Activated T-helper 17 cell treated with anti-CD3 and anti-CD28 coated beads, Interleukin-2, amount 50 U/mL, for 72 hours (primary cell): ENCODE measurements at places on chromosomes 1 and 21.

GRCh38 chr1:50615036-50615750 lies 191.9 kb upstream of the DMRTA2 start:
- H3K36me3 ChIP-seq = no peaks in the 10 kb centered on the region
- no peak overlapping the region for H3K27ac ChIP-seq
- no peak for ATAC-seq
- H3K4me3 ChIP-seq = no peak overlapping the region
- H3K4me1 ChIP-seq = no peaks in the 10 kb centered on the region
- H3K27me3 ChIP-seq = no peaks in the 10 kb centered on the region

- peaks cover 48% of the 10 kb centered on the region for H3K27me3 ChIP-seq
- H3K36me3 ChIP-seq = no peaks in the 10 kb centered on the region
- no peak overlapping the region for H3K4me3 ChIP-seq
- no peak overlapping the region for H3K27ac ChIP-seq
- H3K4me1 ChIP-seq = no peaks in the 10 kb centered on the region
Measured at GRCh38 chr1:4657960-4658541, 3.6 kb downstream of the AJAP1 start.

DNA sequence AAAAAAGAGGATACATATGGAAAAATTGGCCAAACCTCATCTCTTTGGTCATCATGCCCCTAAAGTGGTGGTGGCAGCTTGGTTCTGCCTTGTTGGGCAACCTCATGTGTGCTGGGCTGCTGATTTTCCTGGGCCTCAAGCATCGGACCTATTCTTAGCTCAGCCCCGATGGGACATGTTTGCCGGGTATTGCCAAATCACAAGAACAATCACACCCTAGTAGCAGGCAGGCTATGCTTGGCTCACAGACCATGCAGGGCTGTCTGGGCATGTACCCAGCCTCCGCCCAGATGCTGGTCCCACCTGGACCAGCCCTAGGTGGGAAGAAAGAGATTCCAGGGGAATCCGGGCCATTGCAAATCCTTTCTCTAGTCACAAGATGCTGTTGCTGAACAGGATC lies 189.4 kb upstream of the FGGY start:
- no peaks in the 10 kb centered on the region for H3K36me3 ChIP-seq
- H3K27me3 ChIP-seq = no peaks in the 10 kb centered on the region
- no peak overlapping the region for H3K4me3 ChIP-seq
- no peak overlapping the region for H3K27ac ChIP-seq
- H3K4me1 ChIP-seq = no peaks in the 10 kb centered on the region
- ATAC-seq = no peak

DNA sequence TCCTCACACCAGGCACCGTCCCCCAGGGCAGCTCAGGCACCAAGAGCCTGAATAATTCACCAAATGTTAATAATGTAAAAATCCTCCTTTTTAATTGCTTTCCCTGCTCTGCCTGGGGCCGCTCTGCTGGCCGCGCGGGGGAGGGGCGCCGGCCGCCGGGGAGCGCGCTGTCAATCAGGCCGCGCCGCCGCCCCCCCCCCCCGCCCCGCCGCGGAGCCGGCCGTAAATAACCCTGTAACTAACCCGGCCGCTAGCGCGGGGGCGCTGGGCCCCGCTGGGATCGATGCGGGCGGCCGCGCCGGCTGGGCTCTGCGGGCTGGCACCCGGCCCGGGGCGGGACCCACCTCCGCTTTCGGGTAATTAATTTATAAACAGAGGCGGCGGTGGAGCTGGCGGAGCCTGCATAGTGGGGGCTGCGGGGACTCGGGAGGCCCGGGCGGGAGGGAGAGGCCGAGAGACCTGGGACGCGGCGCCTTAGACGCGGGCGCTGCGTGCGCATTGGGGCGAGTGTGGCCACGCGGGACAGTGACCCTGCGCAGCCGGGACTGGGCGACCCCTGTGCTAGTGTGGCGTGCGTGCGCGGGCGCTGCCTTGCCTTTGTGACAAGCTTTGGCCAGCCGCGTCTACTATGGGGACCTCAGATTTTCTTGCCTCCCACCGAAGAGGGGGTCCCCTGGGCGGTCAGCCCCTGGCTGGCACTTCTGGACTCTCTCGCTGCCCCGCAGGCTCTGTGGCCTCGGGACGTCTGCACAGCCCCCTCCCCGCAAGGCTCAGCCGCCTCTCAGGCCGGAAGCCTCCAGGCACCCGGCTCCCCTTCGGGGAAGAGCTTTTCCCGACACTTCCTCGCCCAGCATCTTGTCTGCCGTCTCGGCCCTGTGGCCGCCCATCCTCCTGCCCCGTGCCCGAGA lies 16.6 kb downstream of the SAMD11 start:
- peak overlapping the region; percentile 68 for H3K4me3 ChIP-seq
- H3K4me1 ChIP-seq = no peaks in the 10 kb centered on the region
- H3K27ac ChIP-seq = no peak overlapping the region

- no peaks in the 10 kb centered on the region for H3K27me3 ChIP-seq
- no peaks in the 10 kb centered on the region for H3K36me3 ChIP-seq
- no peak for ATAC-seq
- no peak overlapping the region for H3K27ac ChIP-seq
Measured at GRCh38 chr1:245599371-245600174, 444.8 kb downstream of the KIF26B start.

- no peak for ATAC-seq
- H3K27ac ChIP-seq = no peak overlapping the region
- no peaks in the 10 kb centered on the region for H3K4me1 ChIP-seq
- no peaks in the 10 kb centered on the region for H3K27me3 ChIP-seq
Measured at GRCh38 chr1:179786815-179787685, 44.0 kb downstream of the FAM163A start.

DNA sequence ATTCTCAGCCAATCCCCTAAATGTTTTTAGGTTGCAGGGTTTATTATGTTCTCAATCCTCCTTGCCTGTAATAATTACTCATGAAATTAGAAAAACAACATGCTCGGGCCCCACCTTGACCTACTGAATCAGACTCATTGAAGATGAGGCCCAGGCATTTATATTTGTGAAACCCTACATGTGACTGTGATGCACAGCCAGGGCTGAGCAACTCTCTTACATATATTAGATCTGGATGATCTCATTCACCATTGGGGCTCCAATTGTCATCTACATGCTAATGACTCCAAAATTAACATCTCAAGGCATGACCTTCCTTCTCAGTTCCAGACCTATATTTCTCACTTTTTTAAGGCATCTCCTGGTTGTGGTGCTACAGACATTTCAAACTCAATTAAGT lies 103.3 kb downstream of the WDR3 start:
- H3K4me1 ChIP-seq = no peaks in the 10 kb centered on the region
- peaks cover 19% of the 10 kb centered on the region for H3K27me3 ChIP-seq
- no peak overlapping the region for H3K4me3 ChIP-seq
- ATAC-seq = no peak
- no peak overlapping the region for H3K27ac ChIP-seq

DNA sequence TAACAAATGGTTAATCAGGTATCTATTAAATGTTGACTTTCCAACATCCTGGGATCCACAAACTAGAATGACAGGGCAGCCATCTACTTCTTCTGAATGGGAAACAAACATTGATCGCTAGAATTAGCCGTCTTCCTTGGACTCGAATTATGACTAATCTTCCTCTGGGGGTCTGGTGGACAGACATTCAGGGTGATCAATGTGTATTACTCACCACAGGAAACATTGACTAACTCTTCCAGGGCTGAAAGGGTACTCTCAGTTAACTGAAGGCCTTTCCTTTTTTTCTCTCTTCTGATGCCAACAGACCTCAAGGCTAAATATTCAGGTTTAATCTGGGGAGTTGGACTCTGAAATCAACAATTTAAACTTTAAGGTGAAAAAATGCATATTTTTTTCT lies 9.5 kb downstream of the NOL9 start:
- ATAC-seq = peak; percentile 92
- H3K4me1 ChIP-seq = peaks cover 29% of the 10 kb centered on the region
- peak overlapping the region; percentile 59 for H3K27ac ChIP-seq
- no peaks in the 10 kb centered on the region for H3K27me3 ChIP-seq

GRCh38 chr1:56508523-56508983 lies 70.8 kb downstream of the PLPP3 start:
- ATAC-seq = no peak
- H3K27ac ChIP-seq = no peak overlapping the region
- no peaks in the 10 kb centered on the region for H3K36me3 ChIP-seq
- peaks cover 9% of the 10 kb centered on the region for H3K27me3 ChIP-seq
- no peak overlapping the region for H3K4me3 ChIP-seq

DNA sequence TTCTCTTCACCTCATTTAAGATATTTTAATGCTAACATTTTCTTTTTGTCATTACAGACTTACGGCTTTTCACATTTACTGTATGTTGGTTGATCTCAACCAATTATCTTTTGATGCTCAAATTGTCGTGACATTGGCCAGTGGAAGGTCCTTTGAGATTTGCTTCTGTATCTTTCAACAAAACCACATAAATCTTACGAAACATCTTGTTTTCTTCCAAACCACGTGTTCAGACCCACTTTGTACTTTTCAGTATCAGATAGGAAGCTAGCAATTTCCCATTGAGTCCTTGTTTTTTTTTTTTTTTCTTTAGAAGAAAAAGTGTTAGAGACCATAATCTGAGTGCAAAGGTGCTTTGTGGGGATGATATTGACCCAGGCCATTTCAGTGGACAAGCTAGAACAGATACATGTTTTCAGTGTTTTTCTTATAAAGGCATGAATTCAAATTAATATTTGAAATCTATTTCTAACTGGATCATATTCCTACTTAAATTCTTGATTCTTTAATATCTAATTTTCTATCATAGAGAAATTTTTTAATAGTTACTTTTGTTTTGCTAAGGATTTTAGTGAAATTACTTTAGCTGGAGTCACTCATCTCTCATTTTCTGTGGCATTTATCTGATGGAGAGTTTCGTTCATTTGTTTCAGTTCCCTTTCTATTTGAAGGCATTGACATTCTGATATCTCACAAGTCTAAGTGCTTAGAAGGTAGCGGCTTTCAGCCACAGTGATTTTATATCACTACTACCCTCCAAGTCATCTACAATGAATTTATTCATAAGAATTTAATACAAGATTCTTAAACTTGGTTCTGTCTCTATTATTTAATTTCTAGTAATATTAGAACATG lies 26.7 kb downstream of the ATG4C start:
- H3K27ac ChIP-seq = no peak overlapping the region
- ATAC-seq = no peak
- no peaks in the 10 kb centered on the region for H3K4me1 ChIP-seq
- no peak overlapping the region for H3K4me3 ChIP-seq
- no peaks in the 10 kb centered on the region for H3K27me3 ChIP-seq

DNA sequence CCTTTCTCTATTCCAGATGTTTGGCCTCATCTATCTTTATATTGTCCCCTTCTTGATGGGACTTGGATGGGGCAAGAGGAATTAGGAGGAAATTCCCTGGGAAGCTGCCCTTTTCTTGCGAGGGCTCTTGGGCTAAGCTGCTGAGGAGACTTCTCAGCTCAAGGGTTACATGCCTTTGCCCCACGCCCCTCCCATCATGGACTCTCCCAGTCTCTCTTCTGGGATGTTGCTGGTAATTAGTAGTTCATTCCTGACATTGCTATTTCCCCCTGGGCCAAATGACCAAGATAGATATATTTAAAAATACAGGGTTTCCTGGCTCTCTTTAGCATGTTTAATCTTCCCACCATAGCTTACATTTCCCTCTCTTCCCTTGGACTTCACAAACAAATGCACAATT lies 90.6 kb upstream of the RALGPS2 start:
- no peak overlapping the region for H3K27ac ChIP-seq
- H3K36me3 ChIP-seq = no peaks in the 10 kb centered on the region
- no peaks in the 10 kb centered on the region for H3K4me1 ChIP-seq
- H3K4me3 ChIP-seq = no peak overlapping the region
- H3K27me3 ChIP-seq = peaks cover 3% of the 10 kb centered on the region

DNA sequence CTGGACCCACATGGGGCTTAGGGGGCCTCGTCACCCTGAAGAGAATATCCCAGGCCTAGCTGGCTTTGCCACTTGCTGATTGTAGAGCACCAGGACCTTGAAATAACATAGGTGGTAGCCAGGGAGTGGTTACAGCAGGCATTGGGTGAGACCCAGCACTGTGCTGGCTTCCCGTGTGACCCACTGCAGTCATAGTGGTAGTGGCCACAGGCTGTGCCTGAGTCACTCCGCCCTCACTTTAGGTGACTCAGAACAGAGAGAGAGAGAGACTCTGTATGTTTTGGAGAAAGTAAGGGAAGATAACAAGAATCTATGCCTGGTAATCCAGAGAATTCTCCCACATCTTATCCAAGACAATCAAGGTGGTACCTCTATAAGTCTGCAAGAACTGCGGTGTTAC lies 98.7 kb upstream of the LHX8 start:
- ATAC-seq = peak; percentile 44
- H3K4me1 ChIP-seq = no peaks in the 10 kb centered on the region
- H3K36me3 ChIP-seq = no peaks in the 10 kb centered on the region
- no peaks in the 10 kb centered on the region for H3K27me3 ChIP-seq
- H3K27ac ChIP-seq = no peak overlapping the region

- no peak overlapping the region for H3K4me3 ChIP-seq
- ATAC-seq = no peak
- peaks cover 84% of the 10 kb centered on the region for H3K36me3 ChIP-seq
- H3K27ac ChIP-seq = peak overlapping the region; percentile 28
Measured at GRCh38 chr21:39176271-39176709, 7.0 kb downstream of the PSMG1 start.

DNA sequence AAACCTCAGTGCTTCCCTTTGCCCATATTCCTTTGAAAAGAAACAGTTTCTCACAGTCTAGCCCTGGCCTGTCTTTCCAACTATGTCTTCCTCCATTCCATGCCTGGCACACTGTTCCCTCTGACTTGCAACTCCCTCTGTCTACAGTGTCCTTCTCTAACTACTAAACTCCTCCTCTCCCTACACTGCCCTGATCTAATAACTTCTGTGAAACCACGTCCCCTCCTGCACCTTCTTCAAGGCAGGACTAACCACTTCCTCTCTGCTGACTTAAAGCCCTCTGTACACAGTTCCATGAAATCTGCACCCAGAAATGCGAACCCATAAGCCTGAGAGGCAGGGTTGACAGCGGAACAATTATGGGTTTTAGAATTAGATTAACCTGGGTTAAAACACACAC lies 62.2 kb upstream of the ATP1B1 start:
- H3K36me3 ChIP-seq = peaks cover 10% of the 10 kb centered on the region
- no peaks in the 10 kb centered on the region for H3K27me3 ChIP-seq
- ATAC-seq = peak; percentile 86
- H3K4me1 ChIP-seq = peaks cover 57% of the 10 kb centered on the region
- H3K27ac ChIP-seq = peak overlapping the region; percentile 65

- H3K27ac ChIP-seq = no peak overlapping the region
- no peak for ATAC-seq
- peaks cover 6% of the 10 kb centered on the region for H3K27me3 ChIP-seq
- no peak overlapping the region for H3K4me3 ChIP-seq
- H3K36me3 ChIP-seq = no peaks in the 10 kb centered on the region
Measured at GRCh38 chr1:196056966-196057365, 551.3 kb downstream of the KCNT2 start.

- no peak overlapping the region for H3K4me3 ChIP-seq
- H3K27me3 ChIP-seq = peaks cover 7% of the 10 kb centered on the region
- H3K27ac ChIP-seq = peak overlapping the region; percentile 53
- H3K36me3 ChIP-seq = no peaks in the 10 kb centered on the region
- ATAC-seq = peak; percentile 37
Measured at GRCh38 chr1:84611796-84612195, 37.6 kb upstream of the CTBS start.

GRCh38 chr1:170716835-170717429 lies 53.0 kb downstream of the PRRX1 start:
- H3K4me3 ChIP-seq = no peak overlapping the region
- peaks cover 21% of the 10 kb centered on the region for H3K27me3 ChIP-seq
- H3K36me3 ChIP-seq = no peaks in the 10 kb centered on the region
- H3K27ac ChIP-seq = no peak overlapping the region
- H3K4me1 ChIP-seq = no peaks in the 10 kb centered on the region
- ATAC-seq = no peak
